ENCODE measurements at places on chromosomes 4 and X.

- no peak overlapping the region for H3K4me3 ChIP-seq
- H3K4me1 ChIP-seq, result no peaks in the 10 kb centered on the region
- no peaks in the 10 kb centered on the region for H3K27me3 ChIP-seq
- peaks cover 30% of the 10 kb centered on the region for H3K36me3 ChIP-seq
- peak overlapping the region; percentile 48 for H3K27ac ChIP-seq
These were observed 7.2 kb downstream of the PPM1K start for GRCh38 chr4:88276952-88277710.

- H3K36me3 ChIP-seq, result peaks cover 22% of the 10 kb centered on the region
- H3K27me3 ChIP-seq, result no peaks in the 10 kb centered on the region
- DNase-seq, result no peak
- peaks cover 14% of the 10 kb centered on the region for H3K4me1 ChIP-seq
- H3K27ac ChIP-seq, result peak overlapping the region; percentile 85
- H3K4me3 ChIP-seq, result peak overlapping the region; percentile 91
These were observed 776 bp downstream of the RBM47 start for GRCh38 chr4:40628888-40629287.

DNA sequence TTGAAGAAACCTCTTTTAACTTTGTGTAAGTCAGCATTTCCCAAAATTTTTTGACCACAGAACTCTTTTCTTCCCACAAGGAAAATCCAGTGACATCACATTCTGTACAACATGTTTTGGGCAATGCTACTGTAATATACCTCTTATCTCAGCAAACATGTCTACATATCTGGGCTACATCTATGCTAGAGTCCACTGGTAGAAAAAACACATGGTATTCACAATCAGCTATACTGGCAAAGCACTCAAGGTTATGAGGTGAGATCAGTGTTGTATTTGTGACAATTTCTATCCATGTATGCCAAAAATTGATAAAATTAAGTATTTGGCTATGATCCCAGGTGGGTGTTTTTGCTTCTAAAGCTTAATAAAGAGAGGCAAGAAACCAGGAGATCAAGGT lies 98.0 kb downstream of the ATP11C start:
- H3K4me3 ChIP-seq, result no peak overlapping the region
- no peak for DNase-seq
- peaks cover 13% of the 10 kb centered on the region for H3K36me3 ChIP-seq
- H3K27ac ChIP-seq, result no peak overlapping the region
- H3K27me3 ChIP-seq, result no peaks in the 10 kb centered on the region
- no peaks in the 10 kb centered on the region for H3K4me1 ChIP-seq

- H3K36me3 ChIP-seq, result no peaks in the 10 kb centered on the region
- H3K4me1 ChIP-seq, result no peaks in the 10 kb centered on the region
- no peak overlapping the region for H3K4me3 ChIP-seq
These were observed 36.3 kb downstream of the DTHD1 start for GRCh38 chr4:36317721-36318120.

DNA sequence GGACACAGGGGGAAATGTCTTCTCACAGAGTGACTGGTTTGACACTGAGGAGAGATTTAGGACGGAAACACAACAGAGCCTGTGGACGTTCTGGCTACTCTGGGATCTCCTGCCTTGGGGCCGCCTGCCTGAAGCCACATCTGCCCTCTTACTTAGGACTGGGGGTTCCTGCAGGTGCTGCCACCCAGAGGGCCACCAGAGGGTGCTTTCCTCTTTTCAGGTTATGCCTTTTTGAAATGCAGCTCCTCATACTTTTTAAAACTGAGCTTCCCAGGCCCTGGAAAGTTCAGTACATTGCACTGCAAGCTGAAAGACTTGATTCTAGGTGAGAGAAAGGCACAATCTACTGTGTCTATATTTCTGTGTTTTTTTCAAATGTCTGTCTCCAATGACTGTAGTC lies 92.2 kb upstream of the PGRMC2 start:
- H3K4me1 ChIP-seq, result no peaks in the 10 kb centered on the region
- DNase-seq, result peak; percentile 52
- peaks cover 26% of the 10 kb centered on the region for H3K36me3 ChIP-seq
- H3K27me3 ChIP-seq, result no peaks in the 10 kb centered on the region
- no peak overlapping the region for H3K4me3 ChIP-seq

DNA sequence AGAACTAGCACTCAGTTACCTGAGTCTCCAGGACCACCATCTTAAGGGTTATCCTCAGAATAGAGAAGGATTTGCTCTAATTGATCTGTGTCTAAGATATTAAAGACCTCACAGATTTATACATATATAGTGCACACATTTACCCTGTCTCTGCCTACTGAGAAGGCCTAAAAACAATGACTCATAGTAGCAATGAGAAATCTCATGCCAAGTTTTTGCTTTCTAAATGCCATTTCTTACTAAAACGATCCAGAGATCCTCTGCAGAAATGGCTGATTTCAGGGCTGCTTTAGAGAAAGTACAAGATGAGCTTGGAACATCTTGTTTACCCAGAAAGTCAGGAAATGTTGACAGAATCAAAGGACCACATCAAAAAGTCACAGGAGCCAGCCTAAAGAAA lies 79.1 kb upstream of the INPP4B start:
- DNase-seq, result no peak
- H3K4me3 ChIP-seq, result no peak overlapping the region
- no peaks in the 10 kb centered on the region for H3K36me3 ChIP-seq

DNA sequence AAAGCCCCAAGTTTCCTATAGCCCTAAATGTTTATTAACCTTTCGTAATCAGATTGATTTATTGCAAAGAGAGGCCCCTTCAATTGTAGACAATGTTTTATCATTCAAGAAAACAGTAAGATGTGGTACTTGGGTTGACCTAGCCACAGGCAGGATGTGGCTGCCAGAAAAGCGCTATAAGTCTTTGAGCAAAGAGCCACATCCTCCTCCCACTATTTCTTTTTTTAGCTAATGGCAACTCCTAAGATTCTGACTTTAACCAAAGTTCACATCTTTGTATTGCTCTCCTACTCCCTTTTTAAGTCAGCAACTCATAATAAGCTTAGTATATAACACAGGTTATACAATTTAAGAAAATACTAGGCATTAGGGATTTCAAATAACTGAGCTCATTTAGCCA lies 70.7 kb upstream of the PPP3CA start:
- no peak overlapping the region for H3K4me3 ChIP-seq
- no peak for DNase-seq
- no peaks in the 10 kb centered on the region for H3K4me1 ChIP-seq
- H3K36me3 ChIP-seq, result no peaks in the 10 kb centered on the region

- H3K27me3 ChIP-seq, result no peaks in the 10 kb centered on the region
- no peak overlapping the region for H3K27ac ChIP-seq
- peaks cover 6% of the 10 kb centered on the region for H3K4me1 ChIP-seq
- DNase-seq, result no peak
- H3K36me3 ChIP-seq, result no peaks in the 10 kb centered on the region
- H3K4me3 ChIP-seq, result no peak overlapping the region
These were observed 22.6 kb upstream of the TLR7 start for GRCh38 chrX:12844319-12844718.

DNA sequence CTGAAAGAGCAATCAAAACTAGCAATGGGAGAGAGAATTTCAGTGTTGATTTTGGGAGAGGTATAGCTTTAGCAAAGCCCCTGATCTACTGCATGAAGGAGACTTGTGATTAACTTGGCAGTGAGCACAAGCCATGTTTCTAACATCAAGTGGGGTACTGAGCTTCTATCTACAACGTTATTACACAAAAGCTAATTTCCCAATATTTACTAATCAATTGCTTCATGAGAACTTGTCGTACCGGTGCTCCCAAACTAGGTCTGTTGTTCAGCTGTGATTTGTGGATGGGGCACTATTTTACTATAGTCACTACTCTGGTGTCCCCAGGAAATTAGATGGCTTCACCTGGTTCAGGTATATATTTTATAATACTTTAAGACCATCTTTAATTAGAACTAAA lies 16.2 kb downstream of the ANK2 start:
- H3K36me3 ChIP-seq, result peaks cover 9% of the 10 kb centered on the region
- no peak overlapping the region for H3K27ac ChIP-seq
- H3K4me3 ChIP-seq, result no peak overlapping the region
- H3K4me1 ChIP-seq, result peaks cover 2% of the 10 kb centered on the region
- no peak for DNase-seq

DNA sequence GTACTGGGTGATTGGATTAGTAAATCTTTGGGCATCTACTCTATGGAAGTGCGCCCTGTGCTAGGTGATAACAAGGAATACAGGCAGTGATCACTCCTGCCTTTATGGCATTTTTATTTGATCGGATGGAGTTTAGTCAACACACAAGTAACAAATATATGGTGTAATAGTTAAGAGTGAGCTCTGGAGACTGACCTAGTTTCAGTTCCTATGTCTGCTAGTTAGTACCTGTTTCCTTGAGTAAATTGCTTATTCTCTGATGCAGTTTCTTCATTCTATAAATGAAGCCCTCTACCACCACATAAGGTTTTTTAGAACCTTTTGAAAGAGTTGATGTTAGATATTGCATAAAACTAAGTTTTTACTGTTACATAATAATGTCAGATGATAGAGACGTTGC lies 134.6 kb downstream of the KDM6A start:
- H3K36me3 ChIP-seq, result peaks cover 33% of the 10 kb centered on the region
- no peak overlapping the region for H3K4me3 ChIP-seq
- H3K4me1 ChIP-seq, result no peaks in the 10 kb centered on the region

DNA sequence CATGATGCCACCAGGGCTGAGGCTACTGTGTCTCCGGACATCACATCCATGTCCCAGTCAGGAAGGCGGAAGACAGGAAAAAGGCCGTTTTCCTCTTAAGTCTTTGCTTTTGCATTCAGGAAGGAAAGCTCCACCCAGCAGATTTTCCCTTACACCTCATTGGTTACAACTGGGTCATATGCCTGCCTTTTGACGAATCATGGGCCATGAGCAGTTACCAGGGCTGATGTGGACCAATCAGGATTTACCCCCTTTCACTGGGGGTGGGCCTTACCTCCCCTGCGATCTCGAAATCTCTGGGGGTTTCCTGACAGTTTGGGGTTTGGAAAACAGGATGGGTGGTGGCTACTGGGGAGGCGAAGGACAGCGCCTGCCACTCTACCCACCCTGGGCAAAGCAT lies 52.5 kb upstream of the GRPEL1 start:
- no peaks in the 10 kb centered on the region for H3K36me3 ChIP-seq
- H3K4me1 ChIP-seq, result no peaks in the 10 kb centered on the region
- H3K27ac ChIP-seq, result no peak overlapping the region
- 0 out of 2 replicates have a peak, but pooled peaks cover 3% of the 10 kb centered on the region for H3K27me3 ChIP-seq

DNA sequence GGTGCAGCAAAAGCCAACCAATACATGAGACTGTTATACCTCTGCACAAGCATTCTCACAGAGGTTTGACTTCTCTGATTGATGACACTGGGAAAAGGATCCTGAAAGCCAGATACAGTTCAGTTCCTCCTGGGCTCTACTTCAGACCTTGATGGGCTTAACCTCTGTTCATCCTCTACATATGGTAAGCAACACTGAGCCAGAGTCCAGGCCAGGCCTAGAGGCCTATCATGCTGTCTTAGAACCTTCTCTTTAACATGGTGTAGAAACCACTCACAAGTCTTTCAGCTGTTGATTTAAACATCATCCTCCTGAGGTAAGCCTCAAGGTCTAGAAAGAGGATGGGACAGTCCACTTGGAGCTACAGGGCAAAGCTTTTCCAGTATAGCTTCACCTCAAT lies 9.2 kb downstream of the MAD2L1 start:
- no peak overlapping the region for H3K4me3 ChIP-seq
- H3K27ac ChIP-seq, result no peak overlapping the region
- H3K36me3 ChIP-seq, result peaks cover 46% of the 10 kb centered on the region

- H3K4me1 ChIP-seq, result no peaks in the 10 kb centered on the region
- H3K36me3 ChIP-seq, result no peaks in the 10 kb centered on the region
- H3K27me3 ChIP-seq, result no peaks in the 10 kb centered on the region
- no peak overlapping the region for H3K4me3 ChIP-seq
- no peak for DNase-seq
- H3K27ac ChIP-seq, result no peak overlapping the region
These were observed 169.2 kb upstream of the IL15 start for GRCh38 chr4:141467225-141467624.

- no peaks in the 10 kb centered on the region for H3K27me3 ChIP-seq
- no peaks in the 10 kb centered on the region for H3K36me3 ChIP-seq
- no peaks in the 10 kb centered on the region for H3K4me1 ChIP-seq
These were observed 32.3 kb upstream of the IRF2 start for GRCh38 chr4:184506527-184507121.

GRCh38 chr4:106303548-106304281 lies 12.3 kb downstream of the TBCK start:
- no peak overlapping the region for H3K27ac ChIP-seq
- DNase-seq, result no peak
- H3K36me3 ChIP-seq, result peaks cover 6% of the 10 kb centered on the region
- no peaks in the 10 kb centered on the region for H3K4me1 ChIP-seq
- no peaks in the 10 kb centered on the region for H3K27me3 ChIP-seq

DNA sequence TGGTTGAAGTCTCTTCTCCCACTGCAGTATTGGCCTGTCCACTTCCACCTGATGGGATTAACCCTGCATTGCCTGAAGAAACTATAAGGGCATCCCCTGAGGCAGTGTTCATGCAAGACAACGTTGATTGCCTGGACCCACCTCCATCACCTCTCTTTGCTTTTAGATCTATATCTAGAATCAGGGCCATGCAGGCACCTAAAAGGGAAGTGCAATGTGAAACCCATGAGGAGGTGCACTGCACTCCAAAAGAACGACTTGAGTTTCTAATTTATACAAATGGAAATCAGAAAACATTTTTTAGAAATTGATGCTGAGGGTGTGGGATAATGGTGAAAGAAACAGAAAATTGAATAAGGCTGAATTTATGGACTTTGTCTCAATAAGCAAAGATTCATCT lies 694.4 kb downstream of the TRAM1L1 start:
- no peaks in the 10 kb centered on the region for H3K36me3 ChIP-seq
- no peak for DNase-seq
- H3K4me1 ChIP-seq, result no peaks in the 10 kb centered on the region
- H3K27me3 ChIP-seq, result no peaks in the 10 kb centered on the region
- H3K4me3 ChIP-seq, result no peak overlapping the region
- H3K27ac ChIP-seq, result no peak overlapping the region

GRCh38 chrX:10310511-10310910 lies 153.7 kb downstream of the CLCN4 start:
- no peaks in the 10 kb centered on the region for H3K4me1 ChIP-seq
- H3K27me3 ChIP-seq, result peaks cover 3% of the 10 kb centered on the region
- H3K27ac ChIP-seq, result no peak overlapping the region
- H3K36me3 ChIP-seq, result peaks cover 4% of the 10 kb centered on the region
- no peak overlapping the region for H3K4me3 ChIP-seq

DNA sequence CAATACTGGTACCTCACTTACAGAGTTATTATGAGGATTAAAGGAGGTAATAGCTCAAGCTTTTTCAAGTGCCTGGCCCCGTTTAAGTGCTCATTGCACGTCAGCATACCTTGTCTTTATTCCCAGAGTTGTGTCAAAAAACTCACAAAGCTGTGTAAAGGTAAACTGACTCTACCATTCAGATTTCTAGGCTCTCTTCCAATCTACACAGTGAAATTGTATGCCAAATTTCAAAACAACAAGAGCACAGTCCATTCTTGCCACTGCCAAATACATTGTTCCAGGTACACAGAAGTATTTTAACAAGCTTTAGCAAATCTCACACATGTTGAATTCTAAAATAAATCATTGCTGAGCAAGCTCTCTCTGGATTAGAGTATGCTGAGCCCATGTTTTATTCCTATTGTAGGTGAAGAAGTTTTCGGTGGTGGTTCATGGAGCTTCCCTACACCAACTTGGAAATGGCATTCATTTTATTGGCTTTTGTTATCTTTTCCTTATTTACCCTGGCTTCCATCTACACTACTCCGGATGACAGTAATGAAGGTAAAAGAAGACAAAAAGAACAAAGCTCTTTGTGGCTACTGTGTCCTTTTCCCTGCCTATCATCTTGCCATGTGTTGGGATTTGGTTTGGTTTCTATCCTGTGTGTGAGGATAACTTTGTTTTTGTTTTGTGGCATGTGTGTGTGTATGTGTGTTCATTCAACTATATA lies 16.2 kb downstream of the SMIM31 start:
- H3K27ac ChIP-seq, result no peak overlapping the region
- no peak for DNase-seq
- H3K36me3 ChIP-seq, result no peaks in the 10 kb centered on the region
- no peaks in the 10 kb centered on the region for H3K27me3 ChIP-seq
- no peaks in the 10 kb centered on the region for H3K4me1 ChIP-seq
- no peak overlapping the region for H3K4me3 ChIP-seq
